NCI-H526 treated with DMSO at 0.1 percent for 48 hours (cell line): ENCODE measurements at places on chromosomes 5 and 9.

DNA sequence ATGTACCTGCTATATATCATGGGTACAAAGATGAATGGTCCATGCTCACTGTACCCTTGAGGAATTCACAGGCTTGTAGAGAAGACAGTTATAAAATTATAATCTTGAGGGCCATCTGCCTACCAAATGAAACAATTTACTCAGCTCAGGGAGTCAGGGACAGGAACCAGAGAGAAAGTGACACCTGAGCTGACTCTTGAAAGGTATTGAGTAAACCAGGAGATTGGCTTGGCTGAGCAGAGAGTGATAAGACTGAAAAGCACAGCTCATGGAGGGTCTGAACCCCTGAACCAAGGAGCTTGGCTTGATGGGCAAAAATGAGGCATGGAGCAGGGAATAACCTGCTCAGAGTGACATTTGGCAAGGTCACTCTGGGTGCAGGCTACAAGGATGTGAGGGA lies 147.3 kb downstream of the FAM114A2 start:
- DNase-seq, result no peak

- peak; percentile 66 for DNase-seq
Observed at GRCh38 chr9:129496473-129497004, 124.4 kb downstream of the C9orf50 start.

- no peak for DNase-seq
Observed at GRCh38 chr9:112757282-112757883, 6.8 kb downstream of the SNX30 start.

DNA sequence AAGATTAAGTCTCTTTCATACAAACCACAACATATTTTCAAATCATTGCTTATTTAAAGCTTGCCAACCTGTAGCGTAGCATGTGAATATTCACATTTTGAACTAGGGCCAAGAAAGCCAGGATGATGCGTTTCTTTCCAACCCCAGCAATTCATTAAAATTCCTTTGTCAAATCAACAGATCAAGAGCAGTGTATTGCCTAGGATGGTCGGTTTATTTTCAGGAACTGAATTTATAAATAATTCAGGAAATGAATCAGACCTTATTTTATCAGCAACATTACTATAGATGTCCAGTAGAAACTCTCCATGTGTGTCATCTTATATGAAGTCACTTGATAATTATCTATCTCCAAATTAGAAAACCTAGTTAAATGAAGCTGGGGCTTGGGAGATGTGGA lies 13.2 kb upstream of the AUH start:
- no peak for DNase-seq

GRCh38 chr9:27404661-27405060 lies 107.7 kb upstream of the EQTN start:
- DNase-seq, result no peak

- no peak for DNase-seq
Observed at GRCh38 chr5:10023494-10023893, 226.2 kb downstream of the ATPSCKMT start.

GRCh38 chr9:94586814-94587213 lies 6.8 kb downstream of the FBP2 start:
- DNase-seq, result no peak

DNA sequence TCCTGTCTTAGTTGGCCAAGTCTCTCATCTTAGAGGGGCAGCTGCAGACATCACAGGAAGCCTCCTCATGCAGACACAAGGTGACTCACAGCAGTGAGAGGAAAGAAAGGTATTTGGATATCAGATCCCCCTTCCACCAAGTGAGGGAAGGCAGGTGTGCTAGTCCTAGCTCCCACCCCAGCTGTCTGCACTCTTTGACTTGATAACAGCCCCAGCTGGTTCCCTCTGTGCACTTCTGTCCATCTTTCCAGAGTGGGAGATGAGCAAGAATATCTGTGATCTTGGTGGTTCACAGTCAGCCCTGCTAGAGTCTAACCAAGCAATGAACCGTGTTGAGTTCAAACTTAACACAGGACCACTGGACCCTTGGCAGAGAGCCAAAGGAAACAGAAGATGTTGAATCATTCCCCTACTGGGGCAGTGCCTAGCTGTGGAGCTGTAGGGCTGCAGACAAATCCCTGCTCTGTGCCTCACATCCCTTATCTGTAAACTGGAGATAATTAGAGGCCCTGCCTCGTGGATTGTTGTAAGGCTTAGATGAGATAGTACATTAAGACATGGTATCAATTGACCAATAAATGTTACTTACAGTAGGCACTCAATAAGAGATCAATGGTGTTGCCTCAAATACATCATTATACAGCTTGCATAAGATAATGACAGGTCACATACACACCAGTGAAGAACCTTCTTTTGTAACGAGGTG lies 39.1 kb downstream of the SH3RF2 start:
- no peak for DNase-seq

- no peak for DNase-seq
Observed at GRCh38 chr5:77947041-77947428, 170.9 kb upstream of the TBCA start.

DNA sequence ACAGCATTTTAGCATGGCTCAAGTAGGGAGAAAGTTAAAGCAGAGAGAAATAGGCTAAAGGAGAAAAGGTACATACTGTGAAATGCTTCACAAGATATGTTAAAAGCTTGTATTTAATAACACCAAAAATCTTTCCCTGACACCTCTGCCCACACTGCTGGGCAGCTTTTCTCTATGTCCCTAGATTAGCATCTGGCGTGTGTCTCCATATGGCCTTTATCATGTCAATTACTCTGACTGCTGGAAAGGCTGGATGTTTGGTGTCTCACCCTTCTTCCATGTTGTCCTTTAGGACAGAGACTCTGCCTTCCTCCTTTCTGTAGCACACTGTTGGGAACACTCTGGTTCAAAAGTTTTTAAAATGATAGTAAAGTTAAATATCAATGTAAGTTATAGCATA lies 122.5 kb downstream of the OXCT1 start:
- DNase-seq, result no peak

- no peak for DNase-seq
Observed at GRCh38 chr5:55564721-55565120, 30.0 kb upstream of the PLPP1 start.

DNA sequence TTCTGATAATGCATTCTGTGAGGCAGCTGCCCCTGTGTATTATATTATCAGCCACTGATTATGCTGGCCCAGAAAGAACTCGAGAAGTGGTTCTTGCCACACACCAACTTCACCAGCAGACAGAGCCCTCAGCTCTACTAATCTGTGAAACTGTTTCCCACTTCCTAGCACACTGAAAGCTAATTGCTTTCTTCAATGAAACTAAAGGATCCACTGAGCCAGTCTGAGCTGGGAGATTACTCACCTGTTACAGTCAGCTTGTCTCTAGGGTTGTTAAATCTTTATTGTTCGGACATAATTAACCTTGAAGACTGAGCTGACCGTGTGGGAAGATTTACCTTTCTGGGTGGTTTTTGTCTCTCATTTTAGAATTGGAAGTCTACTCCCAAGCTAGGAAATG lies 263.2 kb downstream of the KCTD16 start:
- no peak for DNase-seq

- DNase-seq, result no peak
Observed at GRCh38 chr9:124696101-124696500, 75.0 kb downstream of the NR6A1 start.

GRCh38 chr5:34547300-34548085 lies 108.6 kb upstream of the RAI14 start:
- no peak for DNase-seq

DNA sequence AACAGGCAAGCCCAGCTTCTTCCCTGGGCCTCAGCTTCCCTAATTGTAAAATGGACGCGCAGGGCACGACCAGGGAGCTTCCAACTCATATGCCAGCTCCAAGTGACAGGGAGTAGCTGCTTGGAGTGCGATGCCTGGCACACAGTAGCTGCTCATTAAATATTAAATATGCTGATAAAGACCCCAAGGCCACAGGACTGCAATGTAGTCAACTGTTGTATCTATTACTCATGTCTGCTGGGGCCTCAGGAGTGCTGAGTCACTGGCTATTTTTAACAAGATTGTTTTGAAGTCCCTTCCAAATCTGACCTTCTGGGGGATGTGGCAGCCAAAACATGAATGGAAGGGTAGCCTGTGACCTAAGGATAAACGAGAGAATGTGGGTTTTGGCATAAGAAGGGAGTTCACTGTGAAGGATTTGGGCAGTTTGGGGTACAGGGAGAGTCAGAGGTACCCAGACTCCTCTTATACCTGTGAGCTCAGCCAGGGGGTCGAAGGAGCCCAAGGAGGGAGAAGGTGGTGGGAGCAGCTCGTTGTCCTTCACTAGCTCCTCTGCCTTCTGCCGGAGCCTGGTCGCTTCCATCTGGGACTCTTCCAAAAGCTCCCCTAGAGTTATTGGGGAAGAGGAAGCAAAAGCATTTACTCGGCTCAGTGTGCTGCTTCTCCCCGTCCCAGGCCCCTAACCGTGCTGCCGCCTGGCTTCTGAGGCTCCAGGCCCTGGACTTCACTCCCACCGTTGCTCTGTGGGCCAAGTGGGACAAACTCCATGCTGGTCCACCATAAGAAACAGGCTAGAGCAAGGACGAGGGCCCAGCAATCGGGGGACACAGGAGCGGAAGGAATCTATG lies 17.5 kb downstream of the TNIP1 start:
- DNase-seq, result no peak
